ENCODE measurements at places on chromosomes 4 and X.

DNA sequence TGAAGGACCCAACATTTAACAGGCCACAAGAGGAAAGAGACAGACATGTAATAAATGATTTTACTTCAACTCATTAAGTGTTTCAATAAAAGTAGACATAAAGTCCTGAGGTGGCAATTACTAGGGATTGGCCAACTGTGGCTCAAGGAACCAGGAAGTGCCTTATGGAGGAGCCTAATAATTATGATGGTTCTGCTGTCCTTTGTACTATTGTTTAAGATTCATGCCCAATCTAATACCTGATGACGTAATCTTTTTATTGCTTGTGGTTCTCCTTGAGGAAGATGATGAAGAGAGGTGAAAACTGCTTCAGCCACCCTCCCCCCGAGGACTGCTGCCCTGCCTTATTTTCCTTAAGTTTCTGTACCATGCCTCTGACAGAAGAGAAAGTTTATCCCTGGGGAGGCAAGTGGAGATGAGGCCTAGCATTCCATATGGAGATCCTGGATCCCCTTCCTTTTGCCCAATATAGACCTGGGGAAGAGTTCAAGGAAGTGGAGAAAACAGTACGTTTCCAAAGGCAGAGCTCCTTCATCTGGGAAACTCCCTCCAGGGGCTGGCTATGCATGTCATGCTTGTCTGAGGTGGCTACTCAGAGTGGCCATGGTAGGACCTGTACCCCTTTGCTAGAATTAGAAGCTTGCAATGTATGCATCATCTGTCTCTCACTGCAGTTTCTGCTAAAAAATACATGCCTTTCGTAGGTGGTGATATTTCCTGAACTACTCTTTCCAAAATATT is 56.8 kb upstream of the FAT1 start:
- DNase-seq = no peak

GRCh38 chr4:165656829-165657490 is 216.1 kb upstream of the TLL1 start:
- no peak for DNase-seq

GRCh38 chrX:37746218-37746941 is 33.5 kb upstream of the CYBB start:
- DNase-seq = no peak

DNA sequence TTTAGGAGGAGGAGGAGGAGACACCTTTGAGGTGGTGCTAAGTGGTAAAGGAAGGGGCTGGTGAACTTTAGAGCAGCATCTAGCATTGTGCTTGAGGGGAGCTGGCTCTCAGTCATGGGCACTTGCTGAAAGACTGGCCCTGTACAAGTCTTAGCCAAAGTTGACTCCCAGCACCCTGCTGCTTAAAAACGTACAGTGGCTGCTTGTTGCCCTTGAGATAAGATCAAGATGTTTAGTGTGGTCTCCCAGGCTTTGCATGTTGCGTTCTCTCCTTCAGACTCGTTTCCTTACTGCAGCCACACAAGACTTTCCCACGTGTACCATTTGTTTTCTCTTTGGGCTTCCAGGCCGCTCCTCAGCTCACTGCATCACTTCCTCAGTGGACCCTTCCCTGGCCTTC is 1.8 kb downstream of the MED28 start:
- no peak for DNase-seq

- DNase-seq = no peak
Measured at GRCh38 chrX:56219700-56220099, 12.5 kb upstream of the KLF8 start.

DNA sequence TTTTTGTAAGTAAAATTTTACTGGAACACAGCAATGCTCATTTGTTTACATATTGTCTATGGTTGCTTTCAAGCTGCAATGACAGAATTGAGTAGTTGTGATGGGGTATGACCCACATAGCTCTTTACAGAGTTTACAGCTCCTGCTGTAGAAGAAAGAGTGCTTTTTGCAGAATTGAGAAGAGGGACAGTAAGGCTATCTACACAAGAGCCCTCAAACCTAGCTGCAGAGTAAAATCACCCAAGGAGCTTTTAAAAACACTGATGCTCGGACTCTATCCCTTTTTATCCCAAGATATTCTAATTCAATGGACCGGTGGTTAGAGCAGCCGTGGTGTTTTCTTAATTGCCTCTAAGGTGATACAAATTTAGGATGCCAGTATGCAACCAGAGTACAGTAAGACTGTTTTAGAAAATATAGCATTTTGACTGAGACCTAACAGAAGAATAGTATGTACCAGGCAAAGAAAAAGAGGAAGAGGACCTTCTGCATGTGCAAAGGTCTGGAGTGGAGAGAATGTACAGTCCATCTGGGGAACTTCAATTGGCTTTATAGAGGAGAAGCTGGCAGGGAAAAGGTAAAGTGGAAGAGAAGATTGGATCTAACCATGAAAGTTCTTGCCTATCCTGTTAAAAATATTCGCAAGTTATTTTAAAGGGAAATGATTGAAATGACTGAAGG is 663.6 kb upstream of the CPEB2 start:
- DNase-seq = no peak

GRCh38 chr4:5224340-5224739 is 173.1 kb downstream of the STK32B start:
- no peak for DNase-seq

DNA sequence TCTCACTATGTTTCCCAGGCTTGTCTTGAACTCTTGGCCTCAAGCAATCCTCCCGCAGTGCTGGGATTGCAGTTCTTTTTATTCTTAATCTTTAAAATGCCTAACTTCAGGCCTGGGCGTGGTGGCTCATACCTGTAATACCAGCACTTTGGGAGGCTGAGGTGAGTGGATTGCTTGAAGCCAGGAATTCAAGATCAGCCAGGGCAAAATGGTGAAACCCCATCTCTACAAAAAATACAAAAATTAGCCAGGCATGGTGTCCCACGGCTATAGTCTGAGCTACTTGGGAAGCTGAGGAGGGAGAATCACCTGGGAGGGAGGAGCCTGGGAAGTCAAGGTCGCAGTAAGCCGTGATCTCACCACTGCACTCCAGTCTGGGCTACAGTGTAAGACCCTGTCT is 45.9 kb downstream of the PLS3 start:
- DNase-seq = no peak

- no peak for DNase-seq
Measured at GRCh38 chrX:13271511-13271910, 48.3 kb downstream of the ATXN3L start.

GRCh38 chr4:78331965-78332364 is 219.6 kb upstream of the ANXA3 start:
- DNase-seq = no peak

- DNase-seq = no peak
Measured at GRCh38 chr4:7009564-7009963, 33.6 kb upstream of the TADA2B start.

GRCh38 chr4:8274066-8274652 is 4.6 kb downstream of the HTRA3 start:
- no peak for DNase-seq

GRCh38 chr4:98202907-98203306 is 58.3 kb upstream of the RAP1GDS1 start:
- DNase-seq = no peak

DNA sequence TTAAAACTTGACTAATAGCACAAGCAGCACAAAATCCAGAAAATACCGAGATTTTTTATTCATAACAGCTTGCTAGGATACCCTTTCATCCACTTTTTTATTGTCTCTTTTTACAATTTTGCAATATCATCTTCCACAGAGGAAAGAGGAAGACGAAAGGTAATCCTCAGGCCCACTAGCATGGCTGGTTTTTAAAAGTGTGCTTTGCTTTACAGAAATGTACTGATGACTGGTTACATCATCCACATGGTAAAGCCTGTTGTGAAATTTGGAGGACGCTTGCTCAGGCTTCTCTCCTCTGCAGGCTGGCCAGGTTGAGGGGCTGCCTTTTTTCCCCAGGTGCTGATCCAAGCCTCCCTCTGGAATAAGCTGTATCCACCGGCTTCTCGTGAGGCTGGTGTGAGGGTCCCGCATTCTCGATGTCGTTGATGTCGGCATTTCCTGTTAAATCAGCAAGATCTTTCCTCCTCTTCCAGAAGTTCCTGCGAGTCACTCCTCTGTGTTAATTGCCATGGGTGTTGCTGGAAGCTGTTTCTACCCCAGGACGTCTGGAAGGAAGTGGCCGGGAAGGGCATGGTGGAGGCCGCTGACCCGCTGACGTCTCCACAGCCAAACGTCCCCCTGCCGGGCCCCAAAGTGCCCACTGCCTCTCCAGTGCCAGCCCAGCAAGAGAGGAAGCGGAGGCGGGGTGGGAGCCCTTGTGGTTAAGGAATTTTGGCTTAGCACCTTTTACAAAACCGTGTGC is 5.8 kb upstream of the DGKQ start:
- no peak for DNase-seq

GRCh38 chr4:121698236-121698671 is 1.5 kb upstream of the ANXA5 start:
- DNase-seq = no peak

GRCh38 chr4:162406637-162407365 is 243.0 kb upstream of the FSTL5 start:
- no peak for DNase-seq

GRCh38 chr4:182337366-182337765 is 94.2 kb downstream of the TENM3 start:
- no peak for DNase-seq

- DNase-seq = no peak
Measured at GRCh38 chr4:145035494-145036136, 62.4 kb downstream of the ANAPC10 start.

- no peak for DNase-seq
Measured at GRCh38 chr4:74715706-74716435, 78.5 kb downstream of the BTC start.

- DNase-seq = no peak
Measured at GRCh38 chr4:31793907-31794306, 1073.7 kb downstream of the PCDH7 start.

- DNase-seq = no peak
Measured at GRCh38 chrX:4129626-4130025, 416.2 kb upstream of the PRKX start.

DNA sequence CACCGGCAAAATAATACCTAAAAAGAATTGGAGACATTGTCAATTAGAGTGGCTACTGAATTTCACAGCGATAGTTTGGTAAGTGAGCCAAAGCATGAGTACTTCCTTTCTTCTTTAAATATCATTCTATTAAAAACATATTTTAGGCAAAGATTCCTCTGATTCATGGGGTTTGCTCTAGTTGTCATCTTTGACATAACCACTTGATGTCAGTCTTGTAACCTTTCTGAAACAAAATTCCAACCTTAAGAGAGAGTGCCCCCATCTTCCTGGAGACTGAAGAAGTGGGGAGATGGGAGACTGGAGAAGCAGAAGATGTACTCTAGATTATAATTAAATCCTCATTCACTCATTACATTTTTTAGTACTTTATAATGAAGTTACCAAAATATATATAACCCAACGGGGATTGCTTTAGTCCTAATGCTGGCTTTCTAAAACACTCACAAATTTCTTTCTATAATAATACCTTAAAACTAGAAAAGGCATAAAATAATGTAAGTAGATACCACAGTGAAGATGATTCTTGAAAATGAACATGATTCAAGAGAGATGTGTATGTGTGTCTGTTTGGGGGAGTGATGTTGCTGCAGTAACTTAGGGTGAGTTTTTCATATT is 96.4 kb downstream of the EMCN start:
- DNase-seq = no peak

DNA sequence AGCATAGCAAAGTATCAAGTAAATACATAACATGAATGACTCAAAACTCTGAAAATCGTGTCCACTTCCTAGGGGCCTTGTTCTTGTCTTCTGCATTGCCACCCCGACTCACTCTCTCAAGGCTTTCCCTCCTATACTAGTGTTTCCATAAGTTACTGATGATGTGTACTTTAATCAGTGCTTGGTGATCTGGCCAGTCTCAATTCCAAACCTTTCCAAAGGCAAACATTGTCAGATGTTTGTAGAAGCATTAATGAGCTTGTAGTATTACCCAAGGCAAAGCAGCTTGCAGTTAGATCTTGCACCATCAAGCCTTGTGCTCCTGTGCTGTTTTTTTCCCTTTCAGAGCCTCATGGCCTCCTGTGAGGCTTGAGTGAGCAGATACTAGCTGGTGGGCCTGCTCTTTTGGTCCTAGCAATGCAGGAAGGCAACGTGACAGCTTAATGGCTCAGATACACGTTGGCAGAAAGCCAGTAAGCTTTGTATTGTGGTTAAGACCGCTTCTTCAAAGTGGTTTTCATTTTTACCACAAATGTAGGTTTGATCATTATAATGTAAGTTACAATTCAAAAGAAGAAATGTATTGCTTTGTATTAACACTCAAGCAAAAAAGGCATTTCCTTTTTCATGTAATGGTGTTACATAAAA is 51.8 kb downstream of the RBPJ start:
- DNase-seq = no peak

DNA sequence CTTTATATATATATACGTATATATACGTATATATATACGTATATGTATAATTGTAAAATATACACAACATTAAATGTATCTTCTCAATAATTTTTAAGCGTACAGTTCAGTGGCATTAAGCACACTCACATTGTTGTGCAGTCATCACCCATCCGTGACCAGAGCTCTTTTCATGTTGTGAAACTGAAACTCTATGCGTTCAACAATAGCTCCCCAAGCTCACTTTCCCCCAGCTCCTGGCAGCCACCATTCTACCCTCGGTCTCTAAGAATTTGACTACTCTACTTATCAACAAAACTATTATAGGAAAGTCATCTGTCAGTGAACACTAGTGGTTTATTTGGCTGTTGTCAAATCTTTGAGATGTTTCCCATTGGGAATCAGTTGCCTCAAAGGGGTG is 621.8 kb upstream of the GALNT7 start:
- DNase-seq = no peak

DNA sequence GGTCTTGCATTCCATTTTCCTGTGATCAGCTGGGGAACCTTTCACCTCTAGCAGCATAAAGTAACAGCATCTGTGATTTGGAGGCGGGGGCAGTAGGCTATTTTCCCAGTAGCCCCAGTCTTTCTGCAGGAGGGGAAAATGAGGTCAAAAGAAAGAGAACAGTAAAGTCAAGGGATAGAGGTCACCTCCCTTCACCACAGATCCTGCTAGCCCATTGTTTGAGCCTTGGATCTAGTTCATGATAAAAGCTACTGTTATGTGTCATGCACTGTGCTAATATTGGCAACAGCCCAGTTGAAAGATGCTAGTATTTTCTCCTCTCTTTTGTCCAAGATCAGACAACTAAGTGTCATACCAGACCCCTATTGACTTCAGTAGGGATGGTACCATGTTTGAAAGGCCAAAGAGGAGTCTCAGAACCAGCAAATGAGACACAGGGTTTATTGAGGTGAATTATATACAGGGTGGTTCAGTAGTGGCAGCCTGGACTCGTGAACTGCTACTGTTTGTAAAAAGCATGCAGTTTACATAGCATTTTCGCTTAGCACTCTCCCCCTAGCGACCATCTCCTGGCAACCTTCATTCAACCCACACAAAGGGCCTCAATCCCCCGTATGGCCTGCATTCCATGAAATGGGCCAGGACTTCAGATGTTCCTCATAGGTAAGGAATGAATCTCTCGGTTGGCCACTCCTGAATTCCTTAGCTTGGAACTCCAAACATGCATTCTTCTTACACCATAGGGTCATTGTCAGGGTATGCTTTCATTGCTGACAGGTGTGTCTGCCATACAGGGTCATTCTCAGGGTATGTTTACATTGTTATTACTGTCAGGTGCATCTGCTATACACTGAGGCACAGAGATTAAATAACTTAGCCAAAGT is 170.0 kb upstream of the FRMPD4 start:
- DNase-seq = no peak

Measured in activated naive CD4-positive, alpha-beta T cell treated with anti-CD3 and anti-CD28 coated beads, Interleukin-2, amount 50 U/mL, for 16 hours (primary cell).